ENCODE measurements at places on chromosomes 5 and 9.

- DNase-seq, result no peak
Measured at GRCh38 chr9:96169484-96169883, 132.5 kb downstream of the HSD17B3 start.

- no peak for DNase-seq
Measured at GRCh38 chr5:54538156-54538555, 20.6 kb downstream of the SNX18 start.

DNA sequence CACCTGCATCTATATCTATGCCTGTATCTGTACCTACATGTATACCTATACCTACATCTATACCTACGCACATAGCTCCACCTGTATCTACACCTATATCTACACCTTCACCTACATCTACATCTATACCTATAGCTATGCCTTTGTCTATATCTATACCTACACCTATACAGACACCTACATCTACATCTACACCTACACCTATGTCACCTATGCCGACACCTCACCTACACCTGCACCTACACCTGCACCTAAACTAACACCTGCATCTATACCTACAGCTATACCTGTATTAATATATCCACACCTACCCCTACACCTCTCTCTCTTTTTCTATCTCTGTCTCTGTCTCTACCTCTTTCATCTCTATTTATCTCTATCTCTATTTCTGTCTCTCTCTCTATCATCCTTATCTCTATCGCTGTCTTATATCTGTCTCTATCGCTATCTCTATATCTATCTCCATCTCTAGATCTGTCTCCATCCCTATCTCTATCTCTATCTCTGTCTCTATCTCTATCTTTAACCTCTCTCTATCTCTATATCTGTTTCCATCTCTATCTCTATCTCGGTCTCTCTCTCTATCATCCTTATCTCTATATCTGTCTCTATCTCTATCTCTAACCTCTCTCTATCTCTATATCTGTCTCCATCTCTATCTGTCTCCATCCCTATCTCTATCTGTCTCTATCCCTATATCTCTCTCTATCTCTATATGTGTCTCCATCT, 37.9 kb downstream of the IRX4 start:
- DNase-seq, result no peak

- DNase-seq, result peak; percentile 68
Measured at GRCh38 chr9:74770508-74771261, 117.0 kb downstream of the TRPM6 start.

GRCh38 chr9:69895659-69896058, 75.0 kb downstream of the CFAP95 start:
- DNase-seq, result no peak

GRCh38 chr5:9739135-9739534, 109.0 kb upstream of the TAS2R1 start:
- no peak for DNase-seq

DNA sequence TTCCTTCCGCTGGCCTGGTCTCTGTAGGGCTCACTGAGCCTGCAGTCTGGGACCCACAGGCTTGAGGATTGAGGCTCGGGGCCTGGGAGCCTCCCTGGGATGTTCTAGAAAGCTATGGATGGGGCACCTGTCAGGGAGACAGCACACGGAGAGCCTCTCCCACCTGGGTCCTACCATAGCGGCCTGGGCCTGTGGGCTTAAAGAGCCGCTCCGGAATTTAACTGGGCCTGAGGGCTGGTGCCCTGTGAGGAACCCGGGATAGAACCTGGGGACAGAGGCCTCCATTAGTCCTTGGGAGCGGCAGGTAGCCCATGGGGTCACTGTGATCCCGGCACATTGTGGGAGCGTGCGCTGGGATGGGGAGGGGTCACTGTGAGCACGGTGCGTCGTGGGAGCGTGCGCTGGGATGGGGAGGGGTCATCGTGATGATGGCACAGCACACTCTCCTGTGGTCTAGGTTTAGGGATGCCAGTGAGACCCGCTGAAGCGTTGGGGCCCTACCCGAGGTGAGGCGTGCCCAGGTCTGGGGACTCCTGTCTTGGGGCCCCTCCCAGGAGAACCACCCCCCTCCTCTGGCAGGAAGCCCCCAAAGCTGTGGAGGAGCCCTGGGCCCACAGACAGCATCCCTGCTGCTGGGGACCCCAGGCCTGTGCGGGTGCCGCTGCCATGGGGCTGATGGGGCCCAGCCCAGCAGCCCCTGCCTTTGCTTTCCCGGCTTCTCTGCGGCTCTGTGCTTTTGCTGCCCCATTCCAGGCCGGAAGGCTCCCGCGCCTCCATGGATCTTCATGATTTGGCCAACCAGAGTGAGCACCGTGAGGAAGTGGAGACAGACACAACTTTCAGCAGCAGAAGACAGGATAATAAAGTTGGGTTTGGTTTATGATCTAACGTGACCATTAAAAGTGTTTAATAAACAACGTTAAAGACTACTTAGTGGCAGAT, 3.4 kb upstream of the CEP72 start:
- peak; percentile 1 for DNase-seq

GRCh38 chr5:82308416-82308815, 30.3 kb upstream of the RPS23 start:
- no peak for DNase-seq

GRCh38 chr9:69466151-69466550, 141.1 kb downstream of the ENTREP1 start:
- no peak for DNase-seq

- no peak for DNase-seq
Measured at GRCh38 chr5:178587763-178588611, 2.2 kb downstream of the COL23A1 start.

GRCh38 chr5:74073257-74073656, 447.3 kb downstream of the ARHGEF28 start:
- no peak for DNase-seq

GRCh38 chr5:52844885-52845284, 57.2 kb downstream of the ITGA1 start:
- DNase-seq, result no peak

DNA sequence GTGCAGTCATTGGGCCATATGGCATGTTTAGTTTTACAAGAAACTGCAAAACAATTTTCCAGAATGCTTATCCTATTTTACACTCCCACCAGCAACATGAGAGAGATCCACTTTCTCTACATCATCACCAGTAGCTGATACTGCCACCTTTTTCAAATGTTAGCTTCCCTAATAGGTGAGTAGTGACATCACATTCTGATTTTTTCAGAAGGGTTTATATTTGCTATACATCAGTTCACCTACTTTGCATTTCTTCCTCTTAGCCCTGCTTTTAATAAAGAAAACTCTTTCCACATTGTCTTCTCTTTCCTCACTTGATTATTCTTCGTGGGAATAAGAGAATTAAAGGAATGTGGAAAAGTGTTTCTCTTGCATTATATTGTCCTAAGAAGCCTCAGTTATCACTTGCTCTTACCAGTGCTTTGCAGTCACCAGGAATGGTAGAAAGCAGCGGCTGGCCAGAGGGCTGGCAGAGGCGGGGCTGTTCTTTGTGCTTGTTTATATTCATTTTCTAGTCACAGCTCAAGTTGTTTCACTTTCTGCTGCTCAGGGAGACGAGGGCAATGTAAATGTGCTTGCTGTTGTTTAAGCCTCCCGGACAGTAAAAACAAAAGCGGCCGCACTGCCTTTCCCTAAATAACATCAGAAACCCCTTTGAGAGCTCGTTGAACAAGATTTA, 164.8 kb downstream of the HSD17B3 start:
- DNase-seq, result no peak

DNA sequence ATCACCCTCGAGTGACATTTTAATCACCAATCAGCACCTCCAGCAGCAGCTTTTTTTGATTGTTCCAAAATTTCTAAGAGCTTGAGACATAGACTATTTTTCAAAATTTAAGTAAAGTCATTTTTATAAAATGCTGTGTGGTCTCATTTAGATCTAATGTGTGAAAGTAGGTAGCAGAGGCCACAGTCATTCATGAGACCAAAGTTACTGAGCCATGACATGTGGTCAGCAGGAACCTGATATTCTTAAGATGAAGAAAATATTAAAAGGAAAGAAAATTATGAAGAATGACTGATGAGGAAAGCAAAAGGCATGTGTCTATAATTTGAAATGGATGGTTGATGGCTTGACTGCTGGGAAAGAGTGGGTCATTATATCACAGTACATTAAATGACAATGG, 7.2 kb downstream of the FREM1 start:
- no peak for DNase-seq

- no peak for DNase-seq
Measured at GRCh38 chr5:35357973-35358372, 127.7 kb upstream of the PRLR start.

DNA sequence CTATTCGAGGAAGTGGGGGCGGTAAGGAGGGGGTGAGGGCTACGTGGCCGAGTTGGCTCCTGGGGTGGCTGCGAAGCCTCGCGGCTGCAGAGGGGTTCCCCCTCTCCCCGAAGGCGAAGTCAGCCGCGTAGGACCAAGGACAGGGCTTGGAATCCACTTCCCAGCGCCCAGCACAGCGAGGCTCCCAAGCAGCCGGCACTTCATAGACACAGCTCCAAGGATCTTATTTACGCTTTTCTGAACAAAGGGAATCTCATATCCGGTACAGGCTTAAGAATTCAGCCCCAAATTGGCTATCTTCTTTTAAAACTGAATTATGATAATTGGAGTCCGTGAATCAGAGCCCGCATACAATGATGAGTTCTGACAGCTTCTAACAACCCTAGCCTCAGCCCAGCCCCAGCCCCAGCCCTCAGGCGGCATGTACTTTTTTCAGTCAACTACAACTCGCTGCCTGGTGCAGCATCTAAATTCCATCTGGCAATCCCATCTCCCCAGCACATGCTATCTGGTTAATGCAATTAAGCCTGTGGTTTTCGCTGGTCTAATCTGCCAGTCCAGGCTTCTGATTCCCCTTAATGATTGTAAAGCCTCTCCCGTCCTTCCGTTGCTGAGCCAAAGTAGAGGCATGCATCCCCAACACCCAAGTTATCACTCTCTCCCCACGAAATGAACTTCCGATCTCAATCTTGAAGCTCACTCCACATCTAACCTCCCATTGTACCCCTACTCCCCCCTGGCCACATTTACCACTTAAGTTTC, 1.0 kb downstream of the ELAVL2 start:
- no peak for DNase-seq

- DNase-seq, result no peak
Measured at GRCh38 chr5:116681334-116682013, 106.9 kb upstream of the SEMA6A start.

DNA sequence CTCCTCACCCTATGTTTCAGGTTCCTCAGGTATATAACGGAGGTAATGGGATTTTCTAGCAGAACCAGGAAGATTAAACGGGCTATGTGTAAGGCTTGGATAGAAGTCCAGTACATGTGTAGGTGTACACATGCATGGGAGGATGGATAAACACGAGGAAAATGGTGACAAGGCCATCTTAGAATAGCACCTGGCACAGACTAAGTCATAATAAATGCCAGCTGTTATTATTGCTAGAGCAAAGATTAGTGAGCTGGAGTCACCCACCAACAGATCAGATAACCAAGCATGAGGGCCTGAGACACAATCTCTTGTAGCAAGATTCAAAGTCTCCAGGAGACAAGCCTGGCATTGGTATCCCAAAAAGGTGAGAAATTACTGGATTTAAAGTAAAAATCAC, 21.1 kb downstream of the SPOCK1 start:
- DNase-seq, result no peak

DNA sequence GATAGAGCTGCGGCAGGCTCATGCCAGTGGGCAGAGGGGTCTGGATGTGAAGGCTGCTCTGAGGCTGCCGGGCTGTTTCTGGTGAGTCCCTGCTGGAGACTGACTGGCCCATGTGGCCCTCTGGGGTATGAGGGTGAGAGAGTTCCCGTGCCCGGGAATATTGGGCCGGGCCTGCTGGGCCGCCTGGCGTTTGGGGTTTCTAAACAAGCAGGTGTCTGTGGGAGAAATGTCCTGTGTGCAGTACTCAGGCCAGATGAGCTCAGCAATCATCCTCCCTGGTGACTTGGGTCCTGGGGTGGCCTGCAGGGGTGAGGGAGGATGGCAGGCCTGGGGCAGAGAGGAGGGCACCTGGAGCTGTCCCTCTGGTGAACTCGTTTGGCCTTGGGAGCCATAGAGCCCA, 74.9 kb downstream of the MACROH2A1 start:
- no peak for DNase-seq

GRCh38 chr9:93670208-93671019, 94.0 kb downstream of the PHF2 start:
- peak; percentile 33 for DNase-seq

DNA sequence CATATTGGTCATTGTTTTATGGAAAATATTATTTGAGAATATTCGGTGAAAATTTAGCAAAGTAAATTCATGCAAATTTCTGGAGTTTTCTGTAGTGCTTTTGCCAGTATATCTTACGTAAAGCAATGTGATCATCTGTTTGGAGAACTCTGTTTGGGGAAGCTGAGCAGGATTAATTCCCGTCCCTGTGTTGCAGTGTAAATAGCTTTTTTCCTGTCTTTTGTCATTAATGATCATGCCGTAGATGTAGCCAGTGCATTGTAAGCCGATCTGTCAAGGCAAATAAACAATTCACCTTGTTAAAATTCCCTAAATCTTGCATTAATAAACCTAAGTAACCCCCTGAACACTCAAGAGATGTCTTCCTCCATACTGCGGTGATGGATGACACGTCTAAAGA, 39.2 kb downstream of the PPIC start:
- no peak for DNase-seq

- no peak for DNase-seq
Measured at GRCh38 chr9:17783227-17783626, 204.4 kb downstream of the SH3GL2 start.

DNA sequence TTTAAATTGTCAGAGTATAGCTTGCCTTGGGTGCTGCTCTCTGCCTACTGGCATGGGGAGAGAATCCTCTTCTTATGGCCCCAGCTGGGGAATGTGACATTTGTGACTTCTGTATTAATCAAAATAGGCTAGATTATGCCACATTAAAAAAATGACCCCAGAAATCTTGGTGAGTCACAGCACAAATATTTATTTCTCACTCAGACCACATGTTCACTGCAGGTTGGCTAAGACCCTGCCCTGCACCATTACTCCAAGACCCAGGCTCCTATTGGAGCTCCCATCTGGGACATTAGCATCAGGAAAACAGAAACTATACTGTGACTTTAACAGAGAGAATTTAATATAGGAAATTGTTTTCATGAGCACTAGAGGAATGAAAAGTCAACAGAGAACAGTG, 16.6 kb upstream of the WHRN start:
- no peak for DNase-seq

- no peak for DNase-seq
Measured at GRCh38 chr9:76646249-76646648, 118.0 kb upstream of the PCA3 start.
